ENCODE measurements at places on chromosomes 3 and 15.

- no peak for DNase-seq
Measured at GRCh38 chr3:126259411-126260391, 79.3 kb upstream of the ALDH1L1 start.

GRCh38 chr15:83275412-83275811, 9.1 kb downstream of the BNC1 start:
- DNase-seq, result no peak

- DNase-seq, result no peak
Measured at GRCh38 chr15:75570126-75570845, 8.8 kb downstream of the PTPN9 start.

GRCh38 chr3:45657853-45658252, 31.3 kb upstream of the SACM1L start:
- DNase-seq, result no peak

GRCh38 chr3:122305818-122306621, 19.0 kb upstream of the CSTA start:
- peak; percentile 23 for DNase-seq

DNA sequence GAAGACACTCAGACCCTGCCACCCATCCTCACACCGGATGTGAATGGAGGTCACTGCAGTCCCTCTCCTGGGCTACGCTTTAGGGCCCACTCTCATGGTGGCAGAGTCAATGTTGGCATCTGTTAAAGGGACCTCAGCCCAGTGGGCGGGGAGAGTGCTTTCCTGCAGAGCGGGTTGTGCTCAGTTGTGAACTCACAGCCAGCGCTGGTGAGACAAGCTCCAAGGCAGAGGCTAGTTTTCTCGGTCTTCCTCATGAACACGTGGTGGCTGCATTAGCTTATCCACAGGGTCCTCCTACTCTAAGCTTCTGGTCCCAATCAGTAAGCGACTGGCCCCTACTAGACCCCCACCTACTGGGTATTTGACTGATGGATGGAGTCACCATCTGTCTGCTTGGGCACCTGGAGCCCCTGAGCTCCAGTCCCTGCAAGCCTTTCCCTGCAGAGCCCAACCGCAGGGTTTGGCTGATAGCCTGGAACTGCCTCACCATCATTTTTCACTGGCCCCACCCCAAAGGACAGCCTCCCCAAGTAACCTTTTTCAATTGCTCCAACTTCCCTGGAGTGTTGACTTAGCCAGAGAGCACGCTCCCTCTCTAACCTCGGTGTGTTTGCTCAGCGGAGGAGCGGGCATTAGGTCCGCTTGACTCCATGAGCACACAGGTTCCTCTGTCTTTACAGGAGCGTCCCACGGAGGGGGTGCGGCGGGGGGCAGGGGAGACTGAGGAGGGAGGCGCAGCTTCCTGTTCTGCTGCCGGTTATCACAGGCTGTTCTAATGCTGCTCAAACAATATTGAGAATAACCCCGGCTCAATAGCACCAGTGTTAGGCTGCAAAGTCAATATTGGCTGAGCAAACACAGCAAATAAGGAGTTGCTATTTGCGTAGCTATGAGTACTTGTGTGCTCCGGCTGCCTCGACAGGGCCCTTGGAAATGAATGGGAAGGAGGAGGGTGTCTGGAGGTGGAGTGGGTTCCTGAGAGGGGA, 141.7 kb downstream of the RPLP1 start:
- no peak for DNase-seq

DNA sequence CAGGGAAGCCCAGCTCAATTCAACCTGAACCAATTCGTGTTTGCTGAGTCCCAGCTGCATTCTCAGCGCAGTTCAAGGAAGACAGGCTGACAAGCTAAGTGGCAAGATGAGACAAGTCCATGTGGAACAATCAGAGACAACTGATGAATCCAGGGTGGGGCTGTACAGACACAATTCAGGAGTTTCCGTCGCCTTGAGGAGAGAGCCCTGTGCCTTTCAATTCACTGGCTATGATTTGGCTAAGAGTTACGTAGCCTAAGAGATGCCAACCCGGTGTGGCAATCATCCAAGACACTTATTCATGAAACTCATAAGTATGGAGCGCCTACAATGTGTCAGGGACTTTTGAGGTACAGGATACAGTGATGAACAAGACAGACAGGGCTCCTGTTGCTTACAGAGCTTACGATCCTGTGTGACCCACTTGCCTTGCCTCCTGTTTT, 15.5 kb upstream of the ZBED2 start:
- DNase-seq, result peak; percentile 62

DNA sequence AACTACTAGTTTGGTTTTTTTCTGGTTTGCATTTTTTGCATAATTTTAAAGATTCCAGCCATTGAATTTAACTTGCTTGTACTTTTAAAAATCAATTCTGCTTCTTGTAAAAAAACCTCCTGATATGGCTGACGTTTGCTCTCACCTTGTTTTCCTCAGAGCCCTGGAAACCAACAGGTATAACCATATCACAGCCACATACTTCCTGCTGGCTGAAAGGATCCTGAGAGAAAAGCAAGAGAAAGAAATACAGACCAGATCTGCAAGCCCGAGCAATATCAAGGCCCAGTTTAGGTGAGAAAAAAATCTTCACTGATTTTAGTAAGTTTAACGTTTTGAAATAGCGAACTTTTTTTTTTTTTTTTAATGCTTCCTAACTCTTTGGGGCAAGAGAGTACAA, 56.8 kb downstream of the SNRK start:
- no peak for DNase-seq

- DNase-seq, result no peak
Measured at GRCh38 chr3:69893274-69893673, 106.3 kb upstream of the SAMMSON start.

DNA sequence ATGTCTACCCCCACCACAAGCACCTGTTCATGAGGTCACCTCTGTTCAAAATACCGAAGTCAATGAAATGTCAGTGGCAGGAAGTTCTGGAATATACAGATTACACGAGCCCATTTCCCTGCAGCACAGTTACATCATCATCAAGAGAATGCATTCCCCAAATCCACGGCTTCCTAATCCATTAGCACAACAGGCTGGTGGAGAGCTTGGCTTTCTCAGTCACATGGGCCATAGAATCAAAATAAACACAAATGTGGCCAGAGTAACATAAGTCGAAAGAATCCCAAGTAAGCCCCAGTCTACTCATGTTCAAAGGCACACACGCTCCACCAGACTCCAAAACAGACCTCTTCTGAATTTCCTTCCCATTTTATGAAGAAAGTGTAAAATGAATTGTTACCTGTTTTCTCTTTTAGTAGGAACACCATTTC, 419.3 kb downstream of the MAGI1 start:
- DNase-seq, result no peak

- DNase-seq, result no peak
Measured at GRCh38 chr15:60073466-60073840, 69.3 kb downstream of the FOXB1 start.

DNA sequence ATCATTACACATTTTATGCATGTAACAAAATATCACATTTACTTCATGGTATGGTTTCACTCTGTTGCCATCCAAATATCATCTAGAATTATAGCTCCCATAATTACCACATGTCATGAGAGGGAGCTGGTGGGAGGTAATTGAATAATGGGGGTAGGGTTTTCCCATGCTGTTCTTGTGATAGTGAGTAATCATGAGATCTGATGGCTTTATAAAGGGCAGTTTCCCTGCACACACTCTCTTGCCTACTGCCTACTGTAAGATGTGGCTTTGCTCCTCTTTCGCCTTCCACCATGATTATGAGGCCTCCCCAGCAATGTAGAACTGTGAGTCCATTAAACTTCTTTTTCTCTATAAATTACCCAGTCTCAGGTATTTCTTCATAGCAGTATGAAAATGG, 123.4 kb downstream of the SATB1 start:
- no peak for DNase-seq

DNA sequence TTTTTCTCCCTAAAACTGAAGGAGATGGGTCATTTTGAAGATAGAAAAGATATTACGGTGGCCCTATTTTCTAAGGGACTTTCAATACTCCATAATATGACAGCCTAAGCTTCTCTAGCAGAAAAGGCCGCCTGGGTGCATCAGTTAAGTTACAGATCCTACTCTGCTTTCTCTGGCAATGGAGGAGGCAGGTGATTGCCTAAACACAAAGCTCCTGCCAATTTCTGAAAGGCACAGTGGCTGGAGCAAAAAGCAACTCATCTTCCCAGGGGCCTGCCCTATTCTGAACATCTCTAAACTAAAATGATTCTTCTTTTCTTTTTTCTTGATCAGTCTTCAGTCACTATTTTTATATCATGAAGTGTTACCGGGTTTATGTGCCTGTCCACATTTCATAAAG, 276.7 kb downstream of the CNTN4 start:
- DNase-seq, result no peak

DNA sequence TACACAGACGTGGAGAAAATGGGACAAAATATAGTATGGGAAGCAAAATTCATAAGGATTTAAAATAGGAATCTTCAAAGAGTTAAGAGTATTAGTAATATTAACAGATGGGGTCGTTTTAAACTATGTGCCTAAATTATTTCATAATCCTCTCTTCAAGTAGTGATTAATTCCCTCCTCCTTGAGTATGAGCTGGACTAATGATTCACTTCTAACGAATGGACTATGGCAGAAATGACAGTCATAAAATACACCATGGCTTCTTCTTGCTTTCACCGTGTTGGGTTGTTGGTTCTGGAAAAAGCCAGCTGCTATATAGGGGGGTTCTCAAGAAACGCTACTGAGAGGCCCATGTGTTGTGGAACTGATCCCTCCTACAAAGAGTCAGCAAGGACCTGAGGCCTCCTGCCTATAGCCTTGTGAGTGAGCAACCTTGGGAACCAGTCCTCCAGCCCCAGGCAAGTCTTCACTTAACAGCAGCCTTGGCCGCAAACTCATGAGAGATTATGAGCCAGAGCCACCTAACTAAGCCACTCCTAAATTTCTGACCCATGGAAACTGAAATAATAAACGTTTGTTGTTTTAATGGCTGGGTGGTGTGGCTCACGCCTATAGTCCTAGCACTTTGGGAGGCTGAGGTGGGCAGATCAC, 64.8 kb upstream of the ABHD2 start:
- no peak for DNase-seq

DNA sequence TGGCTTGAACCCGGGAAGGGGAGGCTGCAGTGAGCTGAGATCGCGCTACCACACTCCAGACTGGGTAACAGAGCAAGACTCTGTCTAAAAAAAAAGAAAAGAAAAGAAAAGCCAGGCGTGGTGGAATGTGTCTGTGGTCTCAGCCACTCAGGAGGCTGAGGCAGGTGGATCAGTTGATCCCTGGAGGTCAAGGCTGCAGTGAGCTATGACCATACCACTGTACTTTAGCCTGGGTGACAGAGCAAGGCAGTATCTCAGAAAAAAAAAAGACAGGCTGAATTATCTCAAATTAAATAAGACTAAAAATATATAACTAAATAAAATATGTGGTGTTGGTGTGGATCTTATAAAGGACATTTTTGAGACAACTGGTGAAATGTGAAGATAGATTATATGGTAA, 20.6 kb downstream of the SMARCC1 start:
- DNase-seq, result no peak

- no peak for DNase-seq
Measured at GRCh38 chr3:137046747-137047146, 89.0 kb downstream of the IL20RB start.

- no peak for DNase-seq
Measured at GRCh38 chr3:105352976-105353375, 13.7 kb upstream of the ALCAM start.

DNA sequence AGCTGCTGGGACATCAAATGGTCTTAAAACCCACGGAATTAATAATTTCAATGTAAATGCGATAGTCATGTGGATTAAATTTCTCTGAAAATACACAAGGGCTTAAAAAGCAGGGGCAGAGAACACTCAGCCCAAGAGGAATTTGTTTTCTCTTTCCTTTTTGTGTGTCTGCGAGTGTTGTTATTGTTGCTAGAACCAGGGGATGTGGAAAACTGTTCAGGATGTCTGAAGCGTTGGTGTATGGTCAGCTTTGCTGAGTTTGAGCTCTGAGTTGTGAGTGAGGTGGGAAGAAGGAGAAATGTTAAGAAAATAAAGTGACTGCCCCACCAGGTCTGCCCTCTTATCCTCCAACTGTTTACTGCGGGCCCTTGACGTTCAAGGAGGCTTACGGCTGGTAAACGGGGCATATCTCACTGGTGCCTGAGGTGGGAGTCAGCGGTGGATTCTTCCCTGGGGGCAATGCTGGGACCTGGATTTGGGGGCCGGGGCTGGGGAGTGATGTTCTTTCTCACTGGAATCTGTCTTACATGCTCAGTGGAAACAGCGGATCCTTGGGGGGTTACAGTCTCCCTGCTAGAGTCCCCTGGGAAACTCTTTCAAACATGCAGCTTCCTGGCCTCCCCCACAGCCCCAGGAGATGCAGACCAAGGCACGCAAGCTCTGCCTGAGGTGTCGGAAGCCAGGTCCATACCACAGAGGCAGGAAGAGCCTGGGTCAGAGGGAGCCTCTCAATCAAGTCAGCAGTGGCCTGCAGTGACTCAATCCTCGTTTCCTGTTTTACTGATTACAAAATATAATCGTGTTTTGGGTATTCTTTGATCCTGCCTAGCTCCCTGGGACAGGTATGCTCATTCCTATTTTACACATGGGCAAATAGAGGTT, 41.8 kb downstream of the ITGA11 start:
- no peak for DNase-seq

- no peak for DNase-seq
Measured at GRCh38 chr15:94205366-94205765, 26.0 kb upstream of the MCTP2 start.

- no peak for DNase-seq
Measured at GRCh38 chr15:45276831-45277230, 24.8 kb downstream of the SLC28A2 start.

DNA sequence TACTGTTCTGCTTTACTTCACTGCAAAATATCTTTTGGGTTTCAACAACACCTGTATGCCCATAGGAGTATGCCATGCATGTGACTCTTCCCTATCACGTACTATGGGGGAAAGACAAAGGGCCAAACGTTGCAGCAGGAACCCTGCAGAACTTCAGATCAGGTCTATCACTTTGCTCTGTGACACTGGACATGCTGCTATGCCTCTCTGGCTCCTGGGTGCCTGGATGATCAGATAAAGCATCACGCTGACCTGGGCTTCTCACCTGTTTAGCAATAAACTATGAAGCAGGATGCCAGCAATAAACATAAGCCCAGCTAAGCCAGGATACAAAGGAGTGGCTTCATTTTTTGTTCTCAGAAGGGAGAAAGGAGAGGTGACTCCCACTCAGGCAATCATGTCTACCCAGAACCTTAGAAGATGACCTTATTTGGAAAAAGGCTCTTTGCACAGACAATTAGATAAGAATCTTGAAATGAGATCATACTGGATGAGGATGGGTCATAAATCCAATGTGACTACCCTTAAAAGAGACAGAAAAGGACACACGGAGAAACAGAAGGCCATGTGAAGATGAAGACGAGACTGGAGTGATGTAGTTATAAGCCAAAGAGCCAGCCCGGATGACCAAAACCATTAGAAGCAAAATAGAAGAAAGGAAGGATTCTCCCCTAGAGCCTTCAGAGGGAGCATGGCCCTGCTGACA, 19.3 kb downstream of the POMGNT2 start:
- no peak for DNase-seq

DNA sequence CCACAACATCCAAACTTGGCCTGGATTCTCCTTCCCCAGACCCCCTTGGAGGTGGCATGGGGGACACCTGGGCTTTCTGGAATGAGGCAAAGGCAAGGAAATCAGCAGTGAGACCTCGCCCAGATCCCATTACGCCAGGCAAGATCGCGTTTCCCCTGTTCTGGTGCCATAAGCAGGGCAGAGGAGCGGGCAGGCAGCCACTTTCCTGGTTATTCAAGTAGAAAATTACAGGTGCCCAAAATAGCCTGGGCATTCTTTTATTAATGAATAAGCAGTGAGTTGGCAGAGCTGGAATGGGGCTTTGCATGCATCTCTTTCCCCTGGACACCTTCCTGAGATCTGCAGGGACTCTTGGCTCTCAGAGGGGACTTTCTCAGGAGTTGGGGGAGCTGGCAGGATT, 31.5 kb upstream of the FAM107A start:
- no peak for DNase-seq
